ENCODE measurements at places on chromosomes 6 and 20.

- H3K36me3 ChIP-seq, result no peaks in the 10 kb centered on the region
- no peaks in the 10 kb centered on the region for H3K27me3 ChIP-seq
- no peak overlapping the region for H3K27ac ChIP-seq
These were observed 114.2 kb downstream of the PLEKHG1 start for GRCh38 chr6:150713931-150714330.

- no peaks in the 10 kb centered on the region for H3K36me3 ChIP-seq
- H3K27ac ChIP-seq, result no peak overlapping the region
- no peaks in the 10 kb centered on the region for H3K27me3 ChIP-seq
- no peak overlapping the region for H3K4me3 ChIP-seq
- no peaks in the 10 kb centered on the region for H3K4me1 ChIP-seq
These were observed 22.2 kb upstream of the GABRR1 start for GRCh38 chr6:89239338-89239737.

DNA sequence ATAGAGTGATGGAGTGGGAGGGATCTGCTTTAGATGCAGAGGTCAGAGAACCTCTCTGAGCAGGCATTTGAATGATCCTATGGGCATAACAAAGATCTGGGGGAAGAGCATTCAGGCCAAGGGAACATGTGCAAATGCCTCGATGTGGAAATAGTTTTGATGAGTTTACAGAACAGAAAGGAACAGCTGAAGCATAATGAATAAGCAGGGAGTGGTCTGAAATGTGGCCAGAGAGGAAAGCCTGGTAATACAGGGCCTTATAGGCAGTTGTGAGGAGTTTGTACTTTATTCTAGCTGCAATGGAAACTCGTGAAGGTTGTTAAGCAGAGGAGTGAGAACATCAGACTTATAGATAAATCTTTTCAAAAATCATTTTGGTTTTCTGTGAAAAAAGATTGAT is 33.0 kb upstream of the ME1 start:
- no peaks in the 10 kb centered on the region for H3K36me3 ChIP-seq
- no peaks in the 10 kb centered on the region for H3K4me1 ChIP-seq
- H3K27ac ChIP-seq, result no peak overlapping the region

- no peaks in the 10 kb centered on the region for H3K36me3 ChIP-seq
- H3K4me3 ChIP-seq, result no peak overlapping the region
- H3K27ac ChIP-seq, result no peak overlapping the region
- H3K4me1 ChIP-seq, result no peaks in the 10 kb centered on the region
These were observed 134.7 kb downstream of the AIG1 start for GRCh38 chr6:143195349-143195845.

Data from stomach (tissue), 19 donors.